T-helper 17 cell (primary cell): ENCODE measurements at places on chromosomes 11 and 22.

- no peak for DNase-seq
These were observed 23.2 kb downstream of the MFNG start for GRCh38 chr22:37462983-37463382.

DNA sequence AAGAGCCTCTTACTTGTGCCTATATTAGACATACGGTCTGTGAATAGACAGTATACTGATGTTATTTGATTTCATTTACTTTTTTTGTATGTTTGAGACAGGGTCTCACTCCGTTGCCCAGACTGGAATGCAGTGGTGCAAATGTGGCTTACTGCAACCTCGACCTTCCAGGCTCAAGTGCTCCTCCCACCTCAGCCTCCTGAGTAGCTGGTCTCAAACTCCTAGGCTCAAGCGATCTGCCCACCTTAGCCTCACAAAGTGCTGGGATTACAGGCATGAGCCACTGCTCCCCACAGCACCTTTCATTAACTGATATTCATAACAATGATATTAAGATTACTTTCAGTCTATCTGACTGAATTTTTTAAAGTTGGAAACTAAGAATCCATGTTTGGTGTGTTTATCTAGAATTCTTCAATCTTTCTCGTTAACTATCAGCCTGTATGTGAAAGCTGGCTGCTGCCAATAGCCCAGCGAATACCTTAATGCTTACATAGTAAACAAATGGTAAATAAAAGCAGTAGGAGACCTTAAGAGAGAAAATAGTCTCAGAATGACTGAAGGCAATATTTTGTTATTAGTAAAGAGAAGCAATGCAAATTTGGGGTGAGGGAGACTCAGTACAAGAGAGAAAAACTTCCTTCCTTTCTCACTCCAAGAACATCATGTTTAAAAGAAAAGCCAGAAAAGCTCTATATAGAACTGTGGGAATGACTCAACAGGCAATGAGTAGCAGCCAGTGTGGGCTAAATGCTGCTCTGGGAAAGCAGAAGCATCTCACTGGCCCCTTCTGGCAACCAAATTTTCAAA, 101.9 kb downstream of the MRTFA start:
- no peak for DNase-seq

DNA sequence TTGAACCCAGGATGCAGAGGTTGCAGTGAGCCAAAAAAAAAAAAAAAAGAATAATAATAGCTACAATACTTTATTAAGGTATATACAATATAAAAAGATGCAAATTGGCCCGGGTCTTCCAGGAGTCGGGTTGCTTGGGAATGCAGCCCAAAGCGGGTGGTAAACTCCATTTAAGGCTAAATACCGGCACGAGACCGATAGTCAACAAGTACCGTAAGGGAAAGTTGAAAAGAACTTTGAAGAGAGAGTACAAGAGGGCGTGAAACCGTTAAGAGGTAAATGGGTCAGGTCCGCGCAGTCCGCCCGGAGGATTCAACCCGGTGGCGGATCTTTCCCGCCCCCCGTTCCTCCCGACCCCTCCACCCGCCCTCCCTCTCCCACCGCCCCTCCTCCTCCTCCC, 143.3 kb downstream of the DLG2 start:
- no peak for DNase-seq

GRCh38 chr11:68090706-68091105, 30.5 kb downstream of the CHKA start:
- no peak for DNase-seq

GRCh38 chr11:60700689-60701468, 1.5 kb downstream of the MS4A8 start:
- no peak for DNase-seq

DNA sequence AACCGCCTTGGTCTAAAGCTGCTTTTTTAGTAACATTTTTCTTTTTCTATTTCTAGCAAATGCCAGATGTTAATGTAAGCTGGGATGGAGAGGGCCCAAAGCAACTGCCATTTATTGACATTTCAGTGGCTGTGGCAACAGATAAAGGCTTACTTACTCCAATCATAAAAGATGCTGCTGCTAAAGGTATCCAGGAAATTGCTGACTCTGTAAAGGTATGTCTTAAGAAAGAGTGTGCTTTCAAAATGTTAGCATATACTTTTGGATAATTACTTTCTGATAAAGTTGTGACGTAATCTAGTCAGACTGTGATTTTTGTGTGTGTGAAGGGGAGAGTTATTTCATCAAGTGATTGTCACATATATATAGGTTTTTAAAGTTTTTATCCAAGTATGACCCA, 68.1 kb downstream of the PDHX start:
- no peak for DNase-seq

- DNase-seq = no peak
These were observed 98.4 kb downstream of the EXT2 start for GRCh38 chr11:44193856-44194255.

- no peak for DNase-seq
These were observed 6.2 kb downstream of the KCNQ1OT1 start for GRCh38 chr11:2693271-2694261.

- no peak for DNase-seq
These were observed 49.2 kb upstream of the EMID1 start for GRCh38 chr22:29156507-29156906.

DNA sequence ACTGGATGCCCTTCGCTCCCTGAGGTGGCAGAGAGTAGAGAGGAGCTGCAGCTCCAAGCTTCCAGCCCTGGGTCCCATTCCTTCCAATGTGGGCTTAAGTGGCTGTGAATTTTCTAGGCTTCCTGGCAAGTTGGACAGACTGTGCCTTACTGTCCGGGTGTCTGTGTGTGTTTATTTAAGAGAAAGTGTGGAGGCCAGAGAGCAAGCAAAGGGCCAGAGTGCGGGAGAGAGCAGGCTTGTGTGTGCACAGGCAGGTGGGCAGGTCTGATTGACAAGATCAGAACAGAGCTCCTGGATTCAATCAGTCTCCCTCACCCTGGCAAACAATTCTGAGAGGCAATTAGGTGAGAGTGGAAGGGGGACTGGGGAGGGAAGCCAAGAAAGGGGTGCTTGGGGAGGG, 347.0 kb downstream of the CADM1 start:
- no peak for DNase-seq

GRCh38 chr11:10930224-10930971, 72.5 kb upstream of the ZBED5 start:
- no peak for DNase-seq

GRCh38 chr11:34466802-34467488, 28.2 kb downstream of the CAT start:
- no peak for DNase-seq

DNA sequence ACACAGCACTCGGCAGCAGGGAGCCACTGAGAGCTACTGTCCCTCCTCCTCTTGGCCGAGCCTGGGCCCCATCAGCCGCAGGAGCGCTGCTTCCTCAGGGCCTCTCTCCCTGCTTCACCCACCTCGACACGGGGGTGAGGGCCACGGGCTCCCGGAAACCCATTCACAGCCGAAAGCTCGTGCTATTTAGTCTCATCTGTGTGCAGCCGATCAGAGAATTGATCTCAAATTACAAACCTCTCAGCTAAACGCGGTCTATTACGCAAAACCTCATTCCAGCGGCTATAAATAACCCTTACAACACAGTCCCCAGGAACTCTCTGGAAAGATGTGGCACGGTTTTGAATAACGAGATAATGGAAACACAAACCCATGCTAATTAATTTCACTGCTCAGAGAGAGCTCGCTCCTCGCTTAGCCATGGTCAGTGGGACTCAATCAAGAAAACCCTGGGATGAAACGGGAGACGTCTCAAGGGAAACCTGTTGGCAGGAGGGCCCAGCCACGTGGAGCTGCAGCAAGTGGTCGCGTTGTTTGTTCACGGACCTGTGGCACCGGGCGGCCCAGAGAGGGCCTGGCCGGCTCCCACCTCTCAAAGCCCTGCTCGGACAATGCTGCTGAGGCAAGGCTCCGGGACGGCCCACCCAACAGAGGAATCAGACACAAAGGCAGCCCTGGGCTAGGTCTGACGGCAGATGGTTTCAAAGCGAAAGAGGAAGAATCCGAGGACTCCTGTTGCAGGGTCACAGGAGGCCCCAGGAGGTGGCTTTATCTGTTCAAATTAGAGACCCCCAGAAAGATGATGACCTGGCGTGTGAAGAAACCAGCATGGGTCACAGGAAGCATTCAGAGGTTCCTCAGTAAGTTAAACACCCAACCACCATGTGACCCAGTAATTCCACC, 210.5 kb downstream of the CTTN start:
- DNase-seq = no peak

DNA sequence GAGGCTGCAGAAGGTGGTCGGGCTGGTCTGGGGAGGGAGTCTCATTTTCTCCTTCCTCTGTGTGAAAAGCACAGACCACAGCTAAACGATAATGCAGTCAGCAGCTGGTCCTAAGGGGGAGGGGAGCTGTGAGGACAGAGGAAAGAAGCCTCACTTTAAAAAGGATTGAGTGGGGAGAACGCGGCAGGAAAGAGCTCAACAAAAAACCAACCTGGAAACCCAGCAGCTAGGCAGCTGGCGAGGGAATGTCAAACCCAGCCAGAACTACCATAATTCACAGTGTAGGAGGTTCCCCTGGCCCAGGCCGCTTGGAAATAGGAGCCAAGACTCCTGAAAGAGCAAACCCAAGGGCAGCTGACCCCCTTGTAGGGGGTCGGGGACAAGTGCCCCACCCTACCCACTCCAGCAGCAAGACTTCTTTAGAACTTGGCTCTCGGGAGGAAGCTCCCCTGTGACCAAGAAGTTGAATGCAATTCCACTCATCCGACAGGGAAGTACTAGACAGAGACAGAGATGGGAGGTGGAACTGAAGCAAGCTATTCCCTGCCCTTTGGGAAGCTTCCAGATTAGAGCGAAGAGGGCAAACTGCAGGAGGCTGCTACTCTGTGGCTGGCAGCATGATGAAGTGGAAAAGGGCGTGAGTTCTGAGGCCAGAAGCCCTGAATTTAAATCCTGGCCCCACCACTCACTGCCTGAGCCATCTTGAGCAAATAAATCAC, 16.5 kb upstream of the DGKZ start:
- DNase-seq = no peak

DNA sequence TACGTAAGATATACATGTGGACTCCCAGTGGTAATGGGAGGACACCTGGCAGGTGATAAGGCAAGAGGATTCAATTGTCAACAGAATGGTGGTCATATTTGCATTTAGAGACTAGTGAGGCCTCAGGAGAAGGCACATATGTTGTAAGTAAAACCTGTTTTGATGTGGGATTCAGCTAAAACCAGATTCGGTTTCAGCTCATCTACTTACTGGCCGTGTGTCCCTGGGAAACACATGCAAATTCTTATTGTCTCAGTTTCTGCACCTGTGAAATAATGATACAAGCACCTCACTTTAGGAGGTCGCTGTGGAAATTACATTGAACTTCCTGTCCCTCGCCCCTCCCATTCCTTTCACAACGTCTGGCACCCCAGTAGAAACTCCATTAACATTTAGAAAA, 78.9 kb upstream of the FIBIN start:
- no peak for DNase-seq

DNA sequence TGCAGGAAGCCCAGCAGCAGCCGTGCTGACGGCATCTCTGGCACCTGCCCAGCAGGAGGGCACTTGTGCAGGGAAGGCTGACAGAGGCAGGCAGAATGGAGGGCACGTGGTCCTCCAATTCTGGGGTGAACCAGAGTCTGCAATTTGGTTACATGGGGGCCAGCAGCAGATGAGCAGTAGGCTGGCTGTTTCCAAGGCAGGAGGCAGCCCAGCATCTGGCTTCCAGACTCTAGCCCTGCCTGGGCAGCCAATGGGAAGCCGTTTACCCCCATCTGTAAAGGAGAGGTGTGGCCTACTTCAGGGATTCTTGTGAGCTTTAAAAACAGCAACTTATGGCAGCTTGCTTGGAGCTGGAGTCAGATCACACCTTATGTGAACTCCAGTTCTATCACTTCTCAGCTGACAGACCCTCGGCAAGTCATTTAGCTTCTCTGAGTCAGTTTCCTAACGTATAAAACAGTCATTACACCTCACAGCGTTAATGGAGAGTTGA, 27.9 kb upstream of the RASL10A start:
- no peak for DNase-seq

DNA sequence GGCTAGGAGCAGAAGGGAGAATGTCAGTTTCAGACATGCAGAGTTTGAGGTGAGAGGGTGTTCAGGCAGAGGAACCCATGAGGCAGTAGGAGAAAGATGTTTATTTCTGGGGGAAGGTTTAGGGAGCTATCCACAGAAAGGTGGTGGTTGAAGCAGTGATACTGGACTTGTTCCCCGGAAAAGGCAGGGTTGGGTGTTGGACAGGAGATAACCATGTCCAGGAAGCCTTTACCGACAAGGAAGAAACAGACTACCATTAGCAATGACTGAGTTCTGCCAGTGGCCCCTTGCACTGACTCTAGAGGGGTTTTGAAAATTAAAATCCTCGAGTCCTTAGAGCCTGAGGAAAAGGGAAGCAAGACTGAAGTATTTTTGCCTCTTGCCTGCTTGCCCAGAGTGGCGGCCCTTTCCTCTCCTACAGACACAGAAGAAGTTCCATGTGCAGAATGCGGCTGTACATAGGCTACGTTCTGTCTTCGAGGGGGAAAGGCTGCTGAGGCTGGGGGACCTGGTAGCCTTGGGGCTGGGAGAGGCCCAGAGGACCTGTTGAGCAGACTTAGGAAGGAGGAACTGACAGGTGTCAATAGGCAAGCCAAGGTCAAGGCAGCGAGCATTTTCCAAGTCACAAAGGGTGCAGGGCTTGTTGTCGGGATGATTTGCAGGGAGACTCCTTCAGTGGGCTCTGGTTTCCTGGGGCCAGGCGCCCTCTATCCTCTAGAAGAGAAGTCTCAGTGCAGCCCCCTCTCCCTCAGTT, 146.7 kb downstream of the LDLRAD3 start:
- DNase-seq = no peak

DNA sequence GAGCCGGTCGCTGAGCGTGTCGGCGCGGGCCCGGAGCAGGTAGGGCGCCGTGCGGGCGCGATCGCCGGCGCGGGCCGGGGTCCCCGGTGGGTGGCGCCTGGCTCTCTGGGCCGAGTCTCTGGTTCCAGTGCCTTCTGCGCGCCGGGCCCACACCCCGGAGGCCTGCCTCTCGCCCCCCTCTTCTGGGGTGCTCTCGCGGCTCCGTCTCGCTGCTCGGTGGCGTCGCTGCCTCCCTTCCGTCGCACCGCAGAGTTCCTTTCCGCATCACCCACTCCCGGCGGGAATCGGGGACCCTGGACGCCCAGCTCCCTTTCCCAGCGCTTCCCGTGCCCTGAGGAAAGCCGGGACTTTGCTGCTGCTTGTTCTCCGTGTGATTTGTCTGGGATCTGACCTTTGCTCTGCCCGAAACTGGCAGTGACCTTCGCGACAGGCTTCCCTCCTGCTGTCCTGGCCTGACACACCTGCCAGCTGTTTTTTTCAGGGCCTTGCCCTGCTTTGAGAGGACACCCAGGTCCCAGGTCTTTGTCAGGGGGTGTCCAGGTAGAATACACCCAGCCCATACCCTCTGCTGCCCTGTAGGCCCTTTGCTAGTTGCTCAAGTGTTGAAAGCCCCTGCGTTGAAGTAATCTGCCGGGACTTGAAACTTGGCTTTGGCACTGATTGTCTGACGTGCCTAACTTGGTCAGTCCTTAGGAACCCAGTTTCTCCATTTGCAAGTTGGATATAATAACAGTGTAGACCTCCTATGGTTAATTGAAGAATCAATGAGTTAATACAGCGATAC, 711 bp downstream of the FDX1 start:
- DNase-seq = no peak
